ENCODE measurements at places on chromosomes 2 and 18.

- DNase-seq, result no peak
Measured at GRCh38 chr2:191023235-191023679, 9.3 kb upstream of the STAT1 start.

DNA sequence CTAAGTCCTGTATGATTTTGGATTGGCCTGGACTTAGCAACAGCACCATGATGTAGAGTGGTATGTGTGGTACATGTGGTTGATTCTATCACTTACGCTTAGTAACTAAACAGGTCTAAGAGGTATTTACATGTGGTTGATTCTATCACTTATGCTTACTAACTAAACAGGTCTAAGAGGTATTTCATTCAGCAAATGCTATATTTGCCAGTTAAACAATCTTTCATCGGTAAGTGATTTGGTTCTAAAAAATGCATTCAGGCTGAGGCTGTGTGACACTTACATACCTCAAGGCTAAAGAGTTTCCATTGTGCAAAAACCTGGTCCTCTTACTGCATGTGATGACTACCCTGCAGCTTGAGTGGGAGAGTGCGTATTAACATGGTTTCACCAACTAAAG, 13.1 kb downstream of the EIF4E2 start:
- no peak for DNase-seq

GRCh38 chr2:142723236-142723635, 154.2 kb upstream of the KYNU start:
- no peak for DNase-seq

DNA sequence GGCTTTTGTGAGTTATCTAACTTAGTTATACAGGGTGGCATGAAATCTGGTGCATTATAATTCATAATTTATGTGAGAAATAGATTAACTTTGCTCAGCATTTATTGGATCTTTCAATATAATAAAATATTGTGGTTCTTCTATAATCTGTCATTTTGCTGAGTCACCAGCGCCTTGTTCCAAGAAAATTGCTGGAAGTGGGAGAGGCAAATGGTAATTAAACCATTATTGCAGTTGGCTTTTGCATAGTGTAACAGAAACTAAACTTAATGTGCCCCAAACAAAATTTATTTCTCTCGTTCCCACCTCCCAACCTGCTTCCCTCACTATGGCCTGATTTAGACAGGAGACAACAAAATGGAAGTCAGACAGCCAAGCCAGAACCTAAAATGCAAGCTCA, 146.3 kb downstream of the GALR1 start:
- DNase-seq, result no peak

- DNase-seq, result no peak
Measured at GRCh38 chr2:160372585-160372984, 121.0 kb downstream of the RBMS1 start.

DNA sequence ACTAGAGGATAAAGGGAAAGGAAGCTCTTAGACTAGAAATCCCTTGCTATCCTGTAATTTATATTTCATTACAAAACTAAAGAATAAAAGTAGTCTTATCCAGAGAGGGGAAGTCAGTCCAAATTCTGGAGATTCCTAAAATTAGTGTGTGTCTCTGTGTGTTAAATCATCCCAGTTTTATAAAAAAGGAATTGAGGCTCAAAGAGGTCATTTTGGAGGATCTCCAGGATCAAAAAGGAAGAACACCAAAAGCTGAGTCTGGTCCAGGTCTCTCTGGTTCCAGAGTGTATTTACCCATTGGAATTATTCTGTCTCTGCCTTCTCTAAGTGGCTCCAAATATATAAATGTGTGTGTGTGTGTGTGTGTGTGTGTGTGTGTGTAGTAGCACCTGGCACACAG, 166.7 kb downstream of the NRXN1 start:
- no peak for DNase-seq

- DNase-seq, result no peak
Measured at GRCh38 chr2:222993920-222994650, 57.9 kb upstream of the KCNE4 start.

- DNase-seq, result no peak
Measured at GRCh38 chr2:35803126-35803525, 552.5 kb upstream of the CRIM1 start.

DNA sequence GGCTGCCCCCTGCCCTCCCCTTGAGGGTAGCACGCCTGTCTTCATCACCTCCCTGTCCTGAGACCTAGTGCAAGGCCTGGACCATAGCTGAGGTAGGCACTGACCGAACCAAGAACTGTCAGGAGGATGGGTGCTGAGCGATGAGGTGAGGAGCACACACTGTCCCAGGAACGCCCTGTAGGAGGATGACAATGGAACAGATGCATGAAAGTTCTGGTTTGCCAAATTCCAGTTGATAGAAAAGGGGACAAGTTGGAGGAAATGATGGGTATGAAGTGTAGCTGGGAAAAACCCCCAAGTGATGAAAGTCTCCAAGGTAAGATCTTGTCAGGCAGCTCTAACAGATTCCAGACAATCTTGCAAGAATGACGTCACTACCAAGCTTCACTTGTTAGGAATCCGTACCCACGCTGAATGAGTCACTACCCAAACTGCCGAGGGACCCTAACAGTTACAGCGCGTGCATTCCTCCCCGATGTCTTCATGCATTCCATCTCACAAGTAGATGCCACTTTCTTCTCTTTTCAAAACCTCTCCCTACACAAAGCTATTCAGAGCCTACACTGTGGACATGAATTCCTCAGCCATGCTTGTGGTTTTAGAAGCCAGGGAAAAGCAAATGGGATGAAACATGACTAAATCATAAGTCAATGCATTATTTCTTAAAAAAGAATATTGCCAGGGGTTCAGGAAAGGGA, 27.6 kb downstream of the MRPL33 start:
- DNase-seq, result no peak

DNA sequence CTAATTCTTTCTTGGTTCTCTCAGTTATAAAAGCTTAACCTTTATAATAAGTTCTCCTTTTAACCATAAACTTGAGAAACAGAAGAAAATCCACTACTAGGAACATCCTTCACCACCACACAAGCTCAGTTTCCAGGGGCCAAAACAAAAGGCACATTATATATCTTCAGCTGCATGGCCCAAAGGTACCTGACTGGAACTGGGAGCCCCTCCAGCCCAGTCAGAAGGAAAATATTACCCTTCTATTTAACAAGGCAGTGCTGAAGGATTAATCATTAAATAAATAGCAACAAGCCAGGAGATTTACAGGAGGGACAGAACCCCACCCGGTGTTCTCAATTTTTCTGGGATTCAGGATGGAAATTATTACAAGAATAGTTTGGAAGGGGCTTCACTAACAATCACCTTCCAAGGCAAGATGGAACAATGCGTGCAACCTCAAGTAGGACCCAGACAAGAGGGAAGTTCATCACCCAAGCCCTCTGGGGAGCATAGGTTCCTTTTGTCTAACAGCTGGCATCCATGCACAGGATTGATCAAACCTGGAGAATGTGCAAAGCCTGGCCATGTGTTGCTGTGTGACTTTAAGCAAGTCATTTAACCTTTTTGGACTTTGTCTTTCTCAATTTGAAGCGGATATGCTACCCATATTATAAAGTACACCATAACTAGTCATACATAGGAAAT, 159.6 kb upstream of the SETBP1 start:
- DNase-seq, result no peak

DNA sequence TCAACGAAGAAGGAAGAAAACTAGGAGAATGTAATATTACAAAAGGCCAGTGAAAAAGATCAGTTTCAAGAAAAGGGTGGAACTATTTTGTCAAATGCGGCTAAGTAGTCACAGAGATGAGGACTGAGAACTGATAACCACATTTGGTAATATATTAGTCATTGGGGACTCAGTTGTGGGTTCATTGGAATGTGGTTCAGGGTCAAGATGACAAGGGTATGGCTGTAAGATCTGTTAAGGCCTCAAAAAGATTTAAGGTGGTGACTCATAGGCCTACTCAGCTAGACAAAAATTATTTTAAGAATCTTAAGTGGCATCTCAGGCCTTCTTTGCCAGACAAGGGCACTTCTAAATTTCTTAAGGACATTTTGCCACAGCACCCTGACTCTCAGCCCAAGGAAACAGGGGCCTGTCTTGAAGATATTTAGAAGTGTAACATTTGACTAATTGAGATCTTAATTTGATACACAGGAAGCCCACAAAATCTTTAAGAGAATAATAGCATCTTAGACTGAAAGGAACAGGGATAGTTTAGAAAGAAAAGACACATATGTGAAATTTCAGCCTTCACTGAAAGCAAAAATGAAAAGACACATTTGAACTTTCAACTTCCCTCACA, 81.3 kb downstream of the STRADB start:
- DNase-seq, result peak; percentile 1

DNA sequence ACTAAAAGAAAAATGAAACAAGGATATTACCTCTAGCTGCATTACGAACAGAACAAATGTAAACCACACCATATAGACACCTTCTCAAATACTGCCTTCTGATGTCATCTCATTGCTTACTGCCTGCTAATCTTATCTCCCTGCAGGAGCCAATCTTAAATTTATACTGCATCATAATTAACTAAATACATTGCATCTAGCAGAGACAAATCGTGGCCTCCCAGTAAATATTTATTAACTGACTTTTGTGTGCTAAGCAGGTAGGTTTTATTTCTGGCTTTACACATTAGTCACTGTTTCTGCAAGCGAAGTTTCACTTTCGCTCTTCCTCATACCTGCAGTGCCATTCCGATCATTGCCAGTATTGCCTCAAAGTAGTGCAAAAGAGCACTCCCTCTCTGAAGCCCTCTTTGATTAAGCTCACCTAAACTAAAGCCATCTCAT, 67.5 kb downstream of the SPATS2L start:
- peak; percentile 8 for DNase-seq

DNA sequence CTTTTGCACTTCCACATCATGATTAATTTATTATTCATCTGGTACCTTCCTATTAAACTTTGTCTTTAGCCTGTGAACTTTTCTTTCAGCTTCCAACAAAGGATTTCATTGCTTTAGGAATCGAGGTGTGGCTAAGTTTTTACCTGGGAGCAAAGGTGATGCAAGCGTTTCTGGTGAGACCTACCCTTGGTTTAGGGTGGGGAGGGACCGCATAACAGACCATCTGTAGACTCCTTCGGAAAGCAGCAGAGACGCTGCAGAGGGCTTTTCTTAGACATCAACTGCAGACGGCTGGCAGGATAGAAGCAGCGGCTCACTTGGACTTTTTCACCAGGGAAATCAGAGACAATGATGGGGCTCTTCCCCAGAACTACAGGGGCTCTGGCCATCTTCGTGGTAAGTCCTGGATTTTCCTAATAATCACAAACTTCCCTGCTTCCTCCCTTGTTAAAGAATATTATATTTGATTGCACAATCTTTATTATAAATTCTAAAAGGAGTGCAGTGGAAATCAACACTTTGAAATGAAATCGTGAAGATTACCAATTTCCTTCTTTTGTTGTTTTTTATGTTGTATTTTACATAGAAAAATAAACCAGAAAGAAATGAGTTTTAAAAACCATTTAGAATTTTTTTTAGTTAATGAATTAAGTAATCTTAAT, at the start of gene DSG3:
DSG3 (plus strand) TSS at position 212 of the 662 bp plus-strand sequence; CDS start at position 349, 137 bp downstream.
- no peak for DNase-seq

- no peak for DNase-seq
Measured at GRCh38 chr18:62412231-62412979, 87.3 kb downstream of the TNFRSF11A start.

DNA sequence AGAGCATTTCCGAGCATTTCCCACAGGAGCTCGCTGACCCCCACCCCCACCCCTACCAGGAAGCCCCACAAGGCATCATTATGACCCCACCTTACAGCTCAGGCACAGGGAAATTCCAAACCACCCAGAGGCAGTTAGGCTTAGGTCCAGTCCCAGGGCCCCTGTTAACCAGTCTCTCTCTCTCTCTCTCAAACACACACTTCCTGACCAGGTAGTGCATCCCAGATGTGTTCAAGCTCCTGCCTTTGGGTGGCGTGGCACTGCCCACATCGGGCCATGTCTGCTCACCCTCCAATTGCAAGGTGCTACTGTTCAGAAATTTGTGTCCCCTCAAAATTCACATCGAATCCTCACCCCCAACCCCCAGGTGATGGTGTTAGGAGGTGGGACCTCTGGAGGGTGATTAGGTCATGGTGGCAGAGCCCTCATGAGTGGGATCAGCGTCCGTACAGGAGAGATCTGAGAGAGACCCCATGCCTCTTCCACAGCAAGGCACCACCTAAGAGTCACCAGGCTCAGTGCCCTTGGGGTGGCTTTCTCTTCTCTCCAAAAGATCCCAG, 8.8 kb downstream of the COPS9 start:
- DNase-seq, result no peak

- no peak for DNase-seq
Measured at GRCh38 chr2:174704642-174705041, 59.6 kb downstream of the CHRNA1 start.

GRCh38 chr2:224764565-224765236, 48.5 kb upstream of the CCDC195 start:
- DNase-seq, result no peak

DNA sequence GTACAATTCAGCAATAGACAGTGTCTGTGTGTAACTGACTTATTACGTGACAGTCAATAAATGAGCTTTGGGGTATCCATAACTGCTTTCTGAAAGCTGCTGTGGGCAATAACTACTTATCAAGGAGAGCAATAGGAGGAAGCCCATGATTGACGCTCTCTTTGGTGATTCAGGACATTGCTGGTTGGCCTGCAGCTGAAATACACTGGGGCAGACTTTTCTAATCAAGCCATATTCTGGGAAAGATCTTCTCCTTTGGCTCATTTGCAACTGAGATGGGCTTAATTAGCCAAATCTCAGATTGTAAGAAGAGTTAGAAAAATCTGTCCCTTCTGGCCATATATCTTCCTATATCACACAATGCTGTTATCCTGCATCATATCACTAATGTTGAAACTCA, 24.0 kb upstream of the CCBE1 start:
- DNase-seq, result no peak

GRCh38 chr2:26363323-26363722, 16.7 kb upstream of the ADGRF3 start:
- DNase-seq, result no peak

GRCh38 chr2:128584296-128584890, 265.7 kb upstream of the HS6ST1 start:
- DNase-seq, result no peak

DNA sequence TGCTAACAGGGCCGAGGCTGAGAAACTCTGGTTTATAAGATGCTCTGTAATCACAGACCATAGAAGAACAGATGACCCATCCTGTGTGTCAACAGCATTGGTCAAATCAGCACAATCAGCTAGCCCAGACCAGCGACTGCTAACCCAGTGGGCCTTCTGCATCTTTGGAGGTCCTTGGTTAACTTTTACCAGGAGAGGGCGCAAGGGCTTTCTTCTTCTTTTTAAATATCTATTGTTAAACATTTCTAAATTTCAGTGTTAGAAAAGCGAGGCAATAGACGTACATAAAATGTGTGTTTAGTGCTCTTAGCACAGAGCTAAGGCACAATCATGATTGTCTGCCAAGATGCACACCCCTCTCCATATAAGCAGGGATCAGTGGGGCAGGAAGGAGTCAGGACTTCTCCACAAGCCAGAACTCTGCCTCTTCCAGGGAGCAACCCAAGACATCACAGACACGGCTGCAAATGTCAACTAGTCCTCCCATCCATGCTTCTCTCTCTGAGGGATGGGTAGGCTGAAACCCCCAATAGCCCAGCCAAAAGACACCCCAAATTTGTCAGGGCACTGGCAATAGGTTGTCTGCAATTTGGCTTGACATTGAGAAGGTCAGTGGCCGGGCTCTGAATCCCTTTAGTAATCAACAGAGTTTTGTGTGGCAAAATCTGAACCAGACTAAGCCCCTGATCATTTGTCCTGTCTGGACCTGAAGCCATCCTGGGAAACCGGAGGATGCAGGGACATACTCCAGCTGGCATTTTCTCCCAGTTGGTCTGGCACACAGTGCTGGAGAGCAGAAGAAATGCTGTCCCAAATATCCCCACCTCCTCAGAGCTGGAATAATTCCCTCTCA, 188.2 kb downstream of the BCL2 start:
- no peak for DNase-seq

Data from stimulated activated CD4-positive, alpha-beta T cell treated with anti-CD3 and anti-CD28 coated beads, Interleukin-2, amount 100 ng/mL, for 48 hours (primary cell).